ENCODE measurements at places on chromosomes 1 and 21. TPM values are rescaled to one million over a fixed set of nuclear protein-coding genes. Genes with fewer than 3 reads are reported as not detected.

DNA sequence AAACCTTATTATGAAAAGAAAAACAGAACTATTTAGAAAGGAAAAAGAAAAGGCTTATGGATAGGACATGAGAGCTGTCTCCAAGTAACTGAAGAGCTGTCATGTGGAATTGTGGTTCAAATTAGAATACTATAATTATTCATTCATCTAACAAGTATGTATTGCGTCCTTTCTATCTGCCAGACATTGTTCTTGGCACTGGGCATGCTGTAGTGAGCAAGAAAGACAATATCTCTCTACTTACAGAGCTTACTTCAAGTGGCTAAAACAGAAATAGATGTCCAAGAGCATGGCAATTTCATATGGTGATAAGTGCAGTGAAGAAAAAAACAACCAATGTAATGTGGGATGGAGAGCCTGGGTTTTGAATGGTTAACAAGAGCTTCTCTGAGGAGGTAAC, 413.0 kb downstream of the DPYD start:
- DNase-seq = no peak

- DNase-seq = no peak
These were observed 39.4 kb upstream of the BCL10 start for GRCh38 chr1:85315789-85316188.

GRCh38 chr1:229381234-229381633, 38.4 kb upstream of the CCSAP start:
- DNase-seq = peak; percentile 36

F13B gene
- total RNA-seq = not detected
